ENCODE measurements at places on chromosomes 4 and X.

DNA sequence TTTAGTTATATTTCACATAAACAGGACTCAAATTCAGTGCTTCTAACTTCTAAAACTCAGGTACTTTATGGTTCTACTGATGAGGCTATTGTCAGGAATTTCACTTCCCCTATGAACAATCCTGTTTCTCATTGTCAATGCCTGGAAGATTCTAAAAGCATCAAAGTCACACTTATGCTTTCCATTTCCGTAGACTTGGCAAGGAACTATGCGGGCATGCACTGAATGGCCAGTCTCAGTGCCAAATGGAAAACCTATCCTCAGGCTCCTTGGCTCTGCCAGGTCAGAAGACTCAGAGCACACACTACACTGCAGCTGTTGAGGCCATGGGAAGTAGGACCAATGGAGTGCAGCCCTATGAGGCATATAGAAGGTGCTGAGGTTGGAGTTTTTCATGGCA is 97.0 kb upstream of the PTPN13 start:
- no peak for DNase-seq

GRCh38 chrX:5431823-5432222 is 796.8 kb downstream of the NLGN4X start:
- no peak for DNase-seq

GRCh38 chr4:166277401-166277800 is 404.4 kb downstream of the TLL1 start:
- DNase-seq: no peak

- no peak for DNase-seq
Observed at GRCh38 chr4:126860308-126860707, 772.4 kb upstream of the INTU start.

GRCh38 chrX:15786915-15787314 is 3.4 kb upstream of the ZRSR2 start:
- no peak for DNase-seq

GRCh38 chr4:99693140-99693539 is 35.5 kb upstream of the C4orf54 start:
- DNase-seq: no peak

- no peak for DNase-seq
Observed at GRCh38 chrX:125940985-125941384, 225.1 kb downstream of the DCAF12L2 start.

GRCh38 chrX:72634331-72634730 is 61.7 kb upstream of the HDAC8 start:
- DNase-seq: no peak

- DNase-seq: no peak
Observed at GRCh38 chrX:10039821-10040793, 72.9 kb downstream of the CLDN34 start.

DNA sequence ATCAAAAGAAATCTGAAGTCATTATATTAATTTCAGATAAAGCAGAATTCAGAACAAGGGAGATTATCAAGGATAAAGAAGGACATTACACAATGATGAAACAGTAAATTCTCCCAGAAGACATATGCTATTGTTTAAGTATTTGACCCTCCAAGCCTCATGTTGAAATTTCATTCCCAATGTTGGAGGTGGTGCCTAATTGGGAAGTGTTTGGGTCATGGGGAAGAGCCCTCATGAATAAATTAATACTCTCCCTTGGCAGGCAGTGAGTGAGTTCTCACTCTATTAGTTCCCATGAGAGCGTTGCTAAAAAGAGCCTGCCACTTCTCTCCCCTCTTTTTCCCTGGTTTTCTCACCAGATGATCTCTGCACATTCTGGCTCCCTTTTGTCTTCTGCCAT is 249.9 kb upstream of the GRIA3 start:
- no peak for DNase-seq

DNA sequence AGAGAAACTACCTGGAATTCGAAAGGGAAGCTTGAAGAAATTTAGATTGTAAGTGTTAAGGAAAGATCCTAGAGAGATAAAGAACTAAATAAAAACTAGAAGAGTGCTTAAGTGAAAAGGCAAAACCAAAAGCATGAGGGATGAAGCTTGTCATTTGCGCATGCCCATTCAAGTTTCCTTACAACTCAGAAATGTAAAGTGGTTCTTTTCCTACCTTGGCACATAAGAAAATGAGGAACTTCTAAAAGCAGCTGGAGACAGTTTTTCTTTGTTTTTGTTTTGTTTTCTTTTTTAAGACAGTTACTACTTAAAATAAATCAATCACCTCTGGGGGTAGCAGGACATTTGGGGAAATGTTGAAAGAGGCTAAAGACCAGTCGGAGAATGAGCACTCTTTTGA is 1304.4 kb upstream of the PCDH7 start:
- DNase-seq: no peak

Measured in activated naive CD4-positive, alpha-beta T cell treated with Interleukin-2 at 50 U/mL for 16 hours (primary cell).